Parietal lobe (tissue), 2 donors: ENCODE measurements at places on chromosomes 6 and 20. TPM values are rescaled to one million over a fixed set of nuclear protein-coding genes. Genes with fewer than 3 reads are reported as not detected.

Gene PDE10A
- total RNA-seq = 92.0 TPM

Gene ARFGEF3
- total RNA-seq = 84.8 TPM

Gene C20orf202
- 1.3 TPM for total RNA-seq

Gene CALHM5
- total RNA-seq = 0.31 TPM

Gene UBE2C
- 10.6 TPM for total RNA-seq

Gene MCCD1
- not detected for total RNA-seq

Gene PTCRA
- total RNA-seq = not detected

Gene SCUBE3
- 2.8 TPM for total RNA-seq

Gene GSTA3
- total RNA-seq = not detected

Gene XKR7
- 18.2 TPM for total RNA-seq

Gene PLCG1
- 264 TPM for total RNA-seq

Gene ZNF165
- total RNA-seq = 0.94 TPM
